ENCODE measurements at places on chromosomes 16 and 17.

DNA sequence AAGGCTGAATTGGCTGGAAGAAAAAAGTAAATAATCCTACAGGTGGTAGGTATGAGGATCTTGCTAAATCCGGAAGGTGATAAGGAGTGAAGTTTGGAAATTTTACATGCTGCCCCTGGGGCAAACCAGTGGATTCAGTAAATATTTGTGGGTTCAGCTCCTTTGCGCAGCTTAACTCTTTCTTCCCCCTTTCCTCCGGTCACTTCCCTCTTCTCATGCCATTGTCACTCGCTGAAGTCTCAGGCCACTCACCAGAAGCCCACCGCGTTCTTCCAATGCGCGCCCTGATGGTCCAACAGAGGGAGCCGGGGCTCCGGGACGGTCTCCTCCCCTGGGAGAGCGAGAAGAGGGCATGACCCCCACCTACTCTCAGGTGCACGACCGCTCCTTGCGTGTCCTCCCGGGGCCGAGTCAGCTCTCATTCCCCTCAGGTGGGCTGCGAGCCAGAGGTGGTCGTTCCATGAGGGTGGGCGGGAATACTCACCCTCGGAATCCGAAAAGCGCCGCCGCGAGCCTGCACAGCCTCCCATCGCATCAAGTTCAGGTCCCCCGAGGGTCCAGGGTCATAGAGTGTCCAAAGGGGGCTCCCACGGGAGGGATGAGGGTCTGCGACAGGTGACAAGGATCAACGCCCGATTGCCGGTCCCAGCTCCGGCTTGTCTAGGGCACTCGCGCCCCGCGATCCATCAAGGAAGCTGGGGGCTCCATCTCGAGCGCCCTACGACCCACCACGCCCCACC, 474 bp downstream of the CLN3 start:
- no peak for DNase-seq

DNA sequence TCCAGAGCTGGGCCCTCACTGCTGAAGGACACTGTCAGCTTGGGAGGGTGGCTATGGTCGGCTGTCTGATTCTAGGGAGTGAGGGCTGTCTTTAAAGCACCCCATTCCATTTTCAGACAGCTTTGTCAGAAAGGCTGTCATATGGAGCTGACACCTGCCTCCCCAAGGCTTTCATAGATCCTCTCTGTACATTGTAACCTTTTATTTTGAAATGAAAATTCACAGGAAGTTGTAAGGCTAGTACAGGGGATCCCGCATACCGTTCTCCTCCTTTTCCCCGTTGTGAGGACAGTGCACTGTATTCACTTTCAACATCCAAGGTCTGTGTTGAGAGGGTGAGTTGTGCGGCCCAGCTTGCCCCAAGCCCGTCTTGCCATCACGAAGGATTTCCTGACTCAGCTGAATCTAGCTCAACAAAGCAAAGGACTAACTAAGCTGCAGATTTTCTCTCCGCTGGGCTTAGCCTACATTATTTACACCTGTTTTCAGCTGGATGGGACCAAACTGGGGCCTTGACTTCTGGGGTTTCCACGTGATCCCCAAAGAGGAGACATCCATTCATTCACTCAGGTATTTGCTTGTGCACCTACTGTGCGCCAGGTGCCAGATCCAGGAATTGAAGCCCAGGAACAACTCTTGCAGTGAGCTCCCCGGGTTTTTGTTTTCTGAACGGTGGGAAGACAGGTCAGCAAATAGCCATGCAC, 5.2 kb upstream of the TMEM235 start:
- no peak for DNase-seq

DNA sequence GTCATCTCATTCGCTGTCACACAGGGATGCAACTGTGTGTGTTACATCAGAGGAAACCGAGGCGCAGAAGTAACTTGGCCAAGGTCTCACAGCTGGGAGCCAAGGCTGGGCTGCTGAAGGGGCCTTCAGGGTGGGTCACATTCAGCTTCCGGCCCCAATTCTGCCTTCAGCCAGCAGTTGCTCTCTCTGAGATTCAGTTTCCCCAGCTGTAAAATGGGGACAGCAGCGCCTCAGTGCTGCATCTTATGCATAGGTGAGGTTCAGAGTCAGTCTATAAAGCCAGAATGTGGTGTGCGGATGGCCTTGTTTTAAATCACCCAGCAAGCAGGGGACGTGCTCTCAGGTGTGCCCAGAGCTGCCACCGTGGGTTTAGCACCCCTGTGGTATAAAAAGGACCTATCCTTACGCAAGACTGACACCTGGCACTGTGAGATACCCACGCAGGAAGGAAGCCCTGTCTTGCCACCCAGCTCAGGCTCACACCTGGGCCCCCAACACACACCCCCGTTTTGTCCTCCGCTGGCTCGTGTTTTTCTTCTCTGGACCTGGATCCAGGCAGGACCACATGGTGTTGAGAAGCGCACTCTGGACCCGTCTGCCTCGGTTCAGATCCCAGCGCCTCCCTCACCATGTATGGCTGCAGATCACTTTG, 94.6 kb upstream of the GSE1 start:
- DNase-seq = no peak

DNA sequence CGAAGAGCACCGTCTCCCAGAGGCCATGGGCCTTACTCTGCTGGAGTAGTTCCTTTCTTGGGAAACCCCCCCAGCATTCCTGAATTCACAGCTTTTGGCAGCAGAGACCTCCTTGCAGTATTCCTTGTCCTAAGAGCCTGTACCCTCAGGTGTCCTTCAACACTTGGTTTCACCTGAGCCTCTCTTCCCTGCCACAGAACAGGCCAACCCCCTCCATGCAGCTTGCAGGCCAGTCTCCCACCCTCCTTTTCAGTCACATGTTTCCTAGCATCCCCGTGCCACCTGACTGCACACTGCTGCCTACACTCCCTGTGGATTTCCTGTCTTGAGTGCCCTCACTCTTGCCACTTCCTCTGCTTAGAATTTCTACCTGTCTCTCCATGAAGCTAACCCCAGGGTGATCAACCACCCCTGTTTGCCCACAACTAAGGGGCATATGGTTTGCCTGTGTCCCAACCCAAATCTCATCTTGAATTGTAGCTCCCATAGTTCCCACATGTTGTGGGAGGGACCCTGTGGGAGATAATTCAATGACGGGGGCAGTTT, 65.5 kb downstream of the DYNLRB2 start:
- DNase-seq = no peak

DNA sequence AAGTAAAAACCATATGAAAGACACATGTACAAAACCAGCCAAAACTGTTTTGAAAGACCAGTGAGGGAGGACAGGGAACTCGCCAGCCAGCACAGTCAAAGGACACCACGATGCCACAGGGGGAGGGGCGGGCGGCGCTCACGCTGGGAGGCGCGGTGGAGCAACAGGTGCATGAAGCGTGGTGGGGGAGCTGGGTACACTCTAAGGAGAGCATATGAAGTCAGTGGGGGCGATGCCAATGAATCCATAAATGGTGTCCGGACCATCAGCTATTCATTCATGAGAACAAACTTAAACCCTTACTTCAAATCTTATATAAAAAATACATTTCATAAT, 101.0 kb upstream of the DNAH17 start:
- no peak for DNase-seq

- no peak for DNase-seq
Observed at GRCh38 chr17:51144266-51145022, 8.9 kb upstream of the NME1 start.

DNA sequence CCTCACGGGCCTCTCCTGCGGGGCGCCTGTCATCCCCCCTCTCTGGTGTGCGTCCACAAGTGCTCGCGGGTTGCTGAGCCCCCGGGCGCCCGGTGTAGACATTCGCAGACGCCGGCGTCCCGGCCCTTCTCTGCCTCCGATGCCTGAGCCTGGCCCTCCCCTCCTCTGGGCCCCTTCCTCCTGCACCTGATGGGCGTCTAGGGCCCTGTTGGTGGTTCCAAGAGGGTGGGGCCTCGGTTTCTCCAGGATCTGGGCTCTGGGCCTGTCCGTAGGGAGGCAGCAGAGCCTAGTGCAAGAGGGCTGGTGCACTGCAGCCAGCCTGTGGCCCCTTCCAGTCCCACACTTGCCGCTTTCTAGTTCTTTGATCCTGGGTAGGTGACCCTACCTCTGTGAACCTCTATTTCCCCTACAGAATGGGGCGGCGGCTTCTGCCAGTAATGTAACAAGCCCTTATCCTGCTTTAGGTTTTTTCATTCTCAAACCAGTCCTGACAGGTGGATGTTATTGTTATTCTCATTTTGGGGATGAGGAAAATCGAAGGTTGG, 623 bp downstream of the E4F1 start:
- DNase-seq = no peak

DNA sequence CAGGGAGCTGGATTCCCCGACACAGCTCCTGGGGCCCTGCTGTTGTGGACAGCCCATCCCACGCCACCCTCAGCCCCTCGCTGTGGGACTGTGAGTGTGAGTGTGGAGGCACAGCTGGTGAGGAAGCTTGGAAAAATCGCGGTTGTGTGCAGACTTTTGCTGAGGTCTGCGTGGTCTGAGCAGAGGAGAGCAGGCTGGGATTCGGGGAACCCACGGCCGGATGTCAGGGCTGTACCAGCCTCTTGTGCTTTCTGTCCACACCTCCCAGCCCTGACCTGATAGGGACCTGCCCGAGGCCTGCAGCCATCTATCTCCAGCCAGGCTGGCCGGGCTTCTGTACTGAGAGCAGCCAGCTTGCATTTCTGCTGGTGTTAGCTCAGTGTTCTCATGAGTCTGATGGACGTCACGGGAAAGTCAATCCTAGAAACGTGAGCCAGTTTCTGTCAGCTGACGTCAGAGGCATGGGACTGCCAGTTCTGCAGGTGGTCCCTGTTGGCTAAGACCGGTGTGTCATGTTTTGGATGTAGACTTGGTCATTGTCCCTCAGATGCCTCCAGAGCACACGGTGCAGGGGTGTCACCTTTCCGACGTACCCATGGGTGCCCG, 72.8 kb upstream of the ZNF750 start:
- DNase-seq = no peak

DNA sequence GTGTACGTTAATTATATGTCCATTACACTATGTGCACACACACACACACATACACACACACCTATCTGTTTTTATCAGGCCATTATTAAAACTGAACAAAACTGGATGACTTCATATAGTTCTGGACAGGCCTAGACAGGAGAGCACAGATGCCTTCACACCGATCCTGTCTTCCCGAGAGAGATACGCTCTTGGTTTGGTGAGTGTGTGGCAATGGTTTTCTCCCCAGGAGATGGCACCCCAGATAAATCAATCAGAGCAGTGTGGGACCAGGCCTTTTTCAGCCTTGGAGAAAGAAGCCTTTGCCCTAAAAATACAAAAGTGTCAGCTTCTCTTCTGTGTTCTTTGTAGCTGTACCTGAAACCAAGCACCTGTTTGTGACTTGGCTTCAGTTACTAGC, 83.7 kb downstream of the CPPED1 start:
- no peak for DNase-seq

GRCh38 chr17:66695098-66695497, 139.8 kb upstream of the CACNG5 start:
- DNase-seq = no peak

- no peak for DNase-seq
Observed at GRCh38 chr17:77225265-77225664, 84.5 kb downstream of the SEC14L1 start.

DNA sequence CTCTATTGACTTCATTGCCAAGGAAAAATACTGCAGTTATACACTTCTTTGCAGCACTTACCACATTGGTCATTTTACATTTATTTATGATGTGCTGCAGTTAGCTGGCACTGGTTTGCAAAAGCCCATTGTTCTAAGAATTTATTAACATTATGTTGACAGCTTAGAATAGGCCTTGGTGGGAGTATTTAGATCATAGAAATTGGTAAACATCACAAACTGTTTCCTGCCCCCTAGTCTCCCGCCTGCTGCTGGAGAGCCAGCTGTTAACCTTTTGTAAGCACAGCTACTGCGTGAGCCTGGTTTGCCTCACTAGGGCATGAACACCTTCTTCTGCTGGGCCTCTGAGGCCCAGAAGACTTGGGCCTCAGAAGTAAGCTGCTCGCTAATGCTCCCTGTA, 651.4 kb upstream of the GOT2 start:
- no peak for DNase-seq

DNA sequence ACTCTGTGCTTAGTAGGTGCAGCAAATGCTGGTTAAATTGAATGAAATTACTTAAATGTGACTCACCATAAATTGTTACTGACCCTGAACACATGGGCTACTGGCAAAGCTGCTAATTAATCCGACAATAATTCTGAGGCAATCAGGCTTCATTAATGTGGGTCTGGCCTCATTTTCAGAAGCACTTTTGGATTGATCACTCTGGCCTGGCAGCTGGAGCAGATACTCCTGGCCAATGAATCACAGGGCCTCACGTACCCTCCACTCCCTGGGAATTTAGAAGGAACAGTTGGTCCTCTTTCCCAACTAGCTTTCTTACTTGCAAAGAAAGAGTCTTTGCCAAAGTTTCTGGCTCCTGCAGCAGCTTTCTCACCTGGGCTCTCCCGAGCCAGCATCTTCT, 162.0 kb upstream of the ZKSCAN2 start:
- DNase-seq = no peak

DNA sequence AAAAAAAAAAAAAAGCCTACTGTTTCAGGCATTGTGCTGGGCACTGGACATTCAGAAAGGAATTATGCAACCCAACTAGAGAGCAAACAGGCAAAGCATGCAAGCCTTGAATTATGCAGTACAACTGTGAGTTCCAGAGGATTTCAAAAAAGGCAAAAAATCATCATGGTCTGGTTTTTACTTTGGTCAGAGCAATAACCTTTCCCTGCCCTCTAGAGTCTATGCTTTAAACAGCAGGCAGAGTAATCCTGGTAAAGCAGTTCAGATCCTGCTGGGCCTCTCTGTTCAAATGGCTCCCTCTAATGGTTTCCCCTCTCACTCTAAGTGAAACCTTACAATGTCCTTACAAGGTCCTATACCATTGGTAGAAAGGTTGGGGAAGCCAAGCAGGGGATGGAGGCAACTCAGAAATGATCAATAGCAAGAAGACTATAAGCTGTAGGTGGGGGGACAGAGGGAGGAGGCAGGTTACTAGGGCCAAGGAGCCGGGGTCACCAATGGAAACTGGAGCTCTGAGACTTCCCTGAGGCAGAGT, 4.6 kb upstream of the TAF15 start:
- DNase-seq = no peak

DNA sequence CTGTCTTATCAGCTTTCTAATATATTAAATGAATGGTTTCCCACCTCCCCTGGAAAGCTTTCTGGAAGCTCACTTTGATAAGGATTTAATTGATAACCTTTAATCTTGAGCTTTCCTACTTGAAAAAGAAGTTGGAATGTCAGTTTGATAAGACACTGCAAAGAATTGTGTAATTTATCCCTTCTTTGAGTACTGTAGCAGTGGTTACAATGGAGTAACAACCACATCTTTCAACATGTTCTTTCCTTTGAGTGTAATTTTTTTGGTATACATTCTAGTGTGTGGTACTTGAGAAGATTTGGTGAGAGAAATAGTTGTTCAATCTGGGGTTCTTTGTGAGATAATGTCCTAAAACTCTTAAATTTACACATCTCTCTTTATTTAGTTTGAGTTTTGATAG, 43.4 kb downstream of the CPD start:
- no peak for DNase-seq

GRCh38 chr16:30342751-30343490, 12.2 kb downstream of the CD2BP2 start:
- DNase-seq = no peak

Data from HS-27A (cell line).